ENCODE measurements at places on chromosomes 5 and 9. TPM values are rescaled to one million over a fixed set of nuclear protein-coding genes. Genes with fewer than 3 reads are reported as not detected.

RIGI gene
- 31.3 TPM for total RNA-seq

CFAP77 gene
- not detected for total RNA-seq

EGFLAM gene
- total RNA-seq: not detected

HSPB3 gene
- not detected for total RNA-seq

OMD gene
- not detected for total RNA-seq
